ENCODE measurements at places on chromosomes 2 and 18.

DNA sequence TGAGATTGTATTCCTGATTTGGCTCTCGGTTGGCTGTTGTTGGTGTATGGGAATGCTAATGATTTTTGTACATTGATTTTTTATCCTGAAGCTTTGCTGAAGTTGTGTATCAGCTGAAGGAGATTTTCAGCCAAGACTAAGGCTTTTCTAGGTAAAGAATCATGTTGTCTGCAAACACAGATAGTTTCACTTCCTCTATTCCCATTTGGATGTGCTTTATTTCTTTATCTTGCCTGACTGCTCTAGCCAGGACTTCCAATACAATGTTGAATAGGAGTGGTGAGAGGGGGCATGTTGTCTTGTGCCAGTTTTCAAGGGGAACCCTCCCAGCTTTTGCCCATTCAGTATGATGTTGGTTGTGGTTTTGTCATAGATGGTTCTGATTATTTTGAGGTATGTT, 90.4 kb downstream of the CYP26B1 start:
- no peak for DNase-seq

DNA sequence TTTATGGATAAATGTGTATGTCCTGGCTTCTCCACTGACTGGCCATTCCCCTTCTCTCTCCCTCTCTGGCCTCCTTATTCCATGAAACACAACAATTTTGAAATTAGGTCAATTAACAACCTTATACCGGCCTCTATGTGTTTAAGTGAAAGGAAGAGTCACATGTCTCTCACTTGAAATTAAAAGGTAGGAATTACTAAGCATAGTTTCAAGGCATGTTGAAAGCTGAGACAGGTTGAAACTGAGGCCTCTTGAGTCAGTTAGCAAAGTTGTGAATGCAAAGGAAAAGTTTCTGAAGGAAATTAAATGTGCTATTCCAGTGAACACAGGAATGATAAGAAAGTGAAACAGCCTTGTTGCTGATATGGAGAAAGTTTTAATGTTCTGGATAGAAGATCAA, 69.7 kb downstream of the ADAM23 start:
- no peak for DNase-seq

- no peak for DNase-seq
Measured at GRCh38 chr2:19711470-19712372, 190.1 kb downstream of the TTC32 start.

DNA sequence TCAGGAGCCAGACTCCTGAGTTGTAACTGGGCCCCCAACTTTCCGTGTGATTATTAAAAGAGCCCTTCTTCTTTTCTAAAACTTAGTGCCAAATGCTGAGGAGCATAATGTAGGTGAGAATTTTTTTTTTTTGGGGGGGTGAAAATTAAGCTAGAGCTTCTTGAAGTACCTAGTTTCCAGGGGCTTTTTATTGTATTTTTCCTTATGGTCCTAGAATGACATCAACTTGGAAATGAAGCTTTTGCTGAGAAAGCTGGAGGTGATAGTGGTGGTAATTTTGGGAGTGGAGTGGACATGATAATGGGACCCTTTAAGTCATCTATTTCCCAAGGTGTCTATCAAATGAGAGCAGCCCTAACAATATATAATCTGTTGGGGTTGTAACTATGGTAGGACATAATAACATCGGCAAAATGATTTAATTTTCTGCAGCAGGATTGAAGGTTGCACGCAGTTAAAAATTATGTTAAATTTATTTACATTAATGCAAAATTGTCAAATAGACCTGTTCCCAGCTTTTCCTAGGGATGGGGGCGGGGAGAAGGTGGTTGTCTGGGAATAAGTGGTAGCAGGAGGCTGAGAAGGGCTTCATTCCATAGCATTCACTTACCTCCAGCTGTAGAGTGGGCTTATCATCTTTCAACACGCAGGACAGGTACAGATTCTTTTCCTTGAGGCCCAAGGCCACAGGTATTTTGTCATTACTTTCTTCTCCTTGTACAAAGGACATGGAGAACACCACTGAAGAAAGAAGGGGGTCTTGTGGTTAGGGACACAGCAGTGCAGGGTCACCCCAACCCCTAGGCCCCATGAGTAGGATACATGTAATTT, 5.7 kb downstream of the IL1B start:
- DNase-seq: no peak

GRCh38 chr2:46967990-46968647, 52.5 kb upstream of the MCFD2 start:
- DNase-seq: no peak
